ENCODE measurements at places on chromosomes 3 and 15.

DNA sequence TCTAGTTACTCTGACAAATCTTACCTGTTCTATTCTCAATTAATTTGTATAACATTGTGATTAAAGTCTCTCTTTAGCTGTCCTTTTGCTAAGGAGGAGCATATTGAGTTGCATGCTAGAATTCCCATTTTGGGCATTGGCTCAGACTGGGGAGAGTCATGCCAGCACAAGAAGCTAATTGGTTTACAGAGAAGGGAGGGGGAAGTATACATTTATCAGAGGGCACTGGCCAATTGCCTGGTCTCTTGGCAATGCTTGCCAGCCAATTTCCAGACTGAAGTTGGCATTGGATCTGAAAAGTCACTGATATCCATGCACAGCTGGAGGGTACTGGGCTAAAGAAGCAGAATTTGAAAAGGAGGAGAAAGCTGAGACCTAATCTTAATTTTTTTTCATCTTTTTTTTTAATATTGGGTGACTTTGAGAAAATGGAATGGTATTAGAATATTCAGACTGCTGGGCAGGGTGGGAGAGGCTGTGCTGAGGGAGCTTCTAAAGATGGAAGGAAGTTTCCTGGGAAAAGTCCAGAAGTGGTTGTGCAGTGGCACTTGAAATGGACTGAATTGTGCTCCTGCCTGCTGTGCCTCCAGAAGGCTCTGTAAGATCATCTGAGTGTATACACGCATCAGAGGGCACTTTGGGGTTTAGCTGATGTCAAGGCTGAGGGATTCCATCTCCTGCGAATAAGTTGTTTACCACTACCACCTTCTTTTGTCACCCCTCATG is 365.2 kb upstream of the DPH6 start:
- DNase-seq = no peak

- DNase-seq = no peak
Observed at GRCh38 chr3:112675943-112676535, 35.1 kb upstream of the CCDC80 start.

GRCh38 chr3:51276046-51276445 is 109.0 kb upstream of the MANF start:
- DNase-seq = no peak

DNA sequence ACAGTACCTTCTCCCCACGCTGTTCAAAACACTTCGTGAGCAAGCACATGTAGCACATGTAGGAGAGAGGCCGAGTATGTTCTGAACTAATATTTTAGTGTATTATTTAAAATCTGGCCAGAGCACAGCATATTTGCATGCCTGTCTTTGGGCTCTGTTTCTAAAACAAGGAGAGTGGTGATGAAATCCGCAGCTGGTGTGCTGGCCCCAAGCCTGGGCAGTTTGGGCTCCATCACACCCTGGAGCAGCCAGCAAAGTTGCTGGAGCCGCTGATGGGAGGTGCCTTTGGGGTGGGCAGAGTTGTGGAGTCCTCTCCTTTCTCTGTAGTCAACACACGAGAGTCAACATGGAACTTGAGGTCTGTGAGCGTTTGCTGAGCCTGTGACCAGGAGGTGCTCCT is 116.6 kb downstream of the SLCO3A1 start:
- DNase-seq = no peak

DNA sequence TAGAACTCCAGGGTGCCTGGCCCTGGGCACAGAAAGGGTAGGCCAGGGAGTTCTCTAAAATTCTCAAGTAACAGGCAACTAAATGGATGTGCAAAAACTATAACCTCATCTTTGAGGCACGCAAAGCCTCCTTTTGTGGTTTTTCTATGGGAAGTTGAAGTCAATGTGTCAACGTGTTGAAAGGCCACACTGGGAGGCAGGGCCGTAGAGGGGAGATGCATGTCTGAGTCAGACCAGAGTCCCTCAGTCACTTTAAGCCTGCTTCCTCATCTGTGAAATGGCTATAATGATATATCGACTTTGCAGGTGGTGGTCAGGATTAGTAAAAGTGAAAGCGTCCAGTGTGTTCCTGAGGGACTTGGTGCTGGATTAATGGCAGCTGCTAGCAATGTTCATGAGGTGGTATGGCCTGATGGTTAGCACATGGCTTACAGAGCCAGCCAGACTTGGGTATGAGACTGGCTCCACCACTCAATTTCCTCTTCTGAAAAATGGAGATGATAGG is 17.0 kb downstream of the TGM5 start:
- DNase-seq = no peak

- DNase-seq = no peak
Observed at GRCh38 chr15:99507504-99508310, 58.1 kb upstream of the MEF2A start.

- DNase-seq = peak; percentile 6
Observed at GRCh38 chr3:11392014-11392859, 120.0 kb downstream of the ATG7 start.

GRCh38 chr3:118526758-118527513 is 507.7 kb downstream of the IGSF11 start:
- DNase-seq = no peak

- no peak for DNase-seq
Observed at GRCh38 chr3:128427175-128427857, 39.4 kb downstream of the DNAJB8 start.

- DNase-seq = no peak
Observed at GRCh38 chr3:29438580-29438979, 157.7 kb downstream of the RBMS3 start.

- peak; percentile 79 for DNase-seq
Observed at GRCh38 chr3:106877627-106878026, 499.6 kb upstream of the CCDC54 start.

GRCh38 chr3:65955792-65956477 is 82.8 kb downstream of the MAGI1 start:
- no peak for DNase-seq

DNA sequence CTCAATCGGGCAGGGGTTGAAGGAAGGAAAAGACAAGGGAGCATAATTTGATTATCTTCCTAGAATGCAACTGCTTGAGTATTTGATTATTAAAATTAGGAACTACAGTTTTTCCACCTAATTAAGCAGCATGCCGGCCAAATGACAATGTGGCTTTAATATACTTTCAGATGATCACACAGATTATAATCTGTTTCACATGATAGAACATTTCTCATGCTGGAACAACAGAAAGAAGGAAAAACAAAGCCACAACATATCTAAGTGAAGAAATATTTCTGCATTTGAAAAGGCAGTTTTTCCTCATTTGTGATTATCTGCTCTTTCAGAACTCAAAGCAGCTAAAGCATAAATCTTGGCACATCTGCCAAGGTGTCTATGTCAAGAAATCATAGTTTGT is 82.7 kb downstream of the STRIT1 start:
- DNase-seq = no peak

GRCh38 chr15:43128980-43129335 is 4.4 kb upstream of the TMEM62 start:
- DNase-seq = no peak

- peak; percentile 44 for DNase-seq
Observed at GRCh38 chr3:155744626-155745324, at the start of gene PLCH1. TSS of gene PLCH1 (minus strand) at chr3:155745071. CDS start at chr3:155704224, 40,847 bp downstream.

- no peak for DNase-seq
Observed at GRCh38 chr3:193680220-193680619, 87.2 kb downstream of the OPA1 start.

GRCh38 chr3:99901200-99901926 is 83.7 kb downstream of the CMSS1 start:
- DNase-seq = no peak

GRCh38 chr15:78734451-78735064 is 76.7 kb downstream of the ADAMTS7 start:
- no peak for DNase-seq

DNA sequence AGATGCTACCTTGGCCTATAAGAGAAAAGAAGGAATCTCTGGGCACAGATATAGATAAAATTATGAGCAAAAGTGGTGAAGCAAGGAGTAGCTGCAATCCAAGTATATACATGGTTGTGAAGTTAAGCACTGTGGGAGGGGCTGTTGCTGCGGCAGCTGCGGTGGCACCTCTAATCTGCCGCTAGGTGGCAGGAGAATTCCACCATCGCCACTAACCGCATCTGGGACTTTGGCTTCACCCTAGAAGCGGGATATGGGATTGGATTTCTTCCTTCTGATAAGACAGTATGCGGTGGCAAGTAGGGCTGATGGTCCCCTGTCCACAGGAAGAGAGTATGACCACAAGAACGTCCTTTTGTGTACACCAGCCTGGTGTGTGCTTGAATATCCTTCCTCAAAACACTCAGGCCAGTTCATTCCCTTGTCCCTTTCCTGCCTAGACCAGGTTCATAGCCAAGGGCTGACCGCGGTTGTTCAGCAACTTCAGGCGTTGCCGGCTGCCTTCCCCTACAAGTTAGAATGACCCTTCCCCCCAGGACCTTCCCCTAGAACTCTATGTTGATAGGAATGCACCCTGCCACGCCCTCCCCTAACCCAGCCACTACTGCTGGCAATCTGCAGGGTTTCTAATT is 5.1 kb downstream of the MAGEL2 start:
- DNase-seq = peak; percentile 41

DNA sequence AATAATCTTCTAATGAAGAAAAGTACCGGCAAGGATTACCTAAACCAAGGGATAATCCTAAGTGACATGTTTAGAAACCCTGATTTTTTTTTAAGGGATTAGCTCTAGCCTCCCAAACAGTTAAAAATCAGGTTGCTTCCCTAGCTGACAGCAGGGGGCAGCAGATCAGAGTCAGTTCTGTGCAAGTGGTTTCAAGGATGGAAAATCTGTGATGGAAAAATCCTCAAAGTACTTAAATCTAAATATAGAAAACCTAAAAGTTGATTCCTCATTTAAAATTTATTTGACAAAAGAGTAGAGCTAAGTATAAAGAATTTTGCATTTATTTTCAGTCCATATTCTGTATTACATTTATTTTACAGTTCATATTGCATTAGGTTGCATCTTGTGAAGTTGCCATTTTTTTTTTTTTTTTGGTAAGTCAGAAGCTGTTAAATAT is 107.6 kb downstream of the PEX5L start:
- DNase-seq = peak; percentile 76

DNA sequence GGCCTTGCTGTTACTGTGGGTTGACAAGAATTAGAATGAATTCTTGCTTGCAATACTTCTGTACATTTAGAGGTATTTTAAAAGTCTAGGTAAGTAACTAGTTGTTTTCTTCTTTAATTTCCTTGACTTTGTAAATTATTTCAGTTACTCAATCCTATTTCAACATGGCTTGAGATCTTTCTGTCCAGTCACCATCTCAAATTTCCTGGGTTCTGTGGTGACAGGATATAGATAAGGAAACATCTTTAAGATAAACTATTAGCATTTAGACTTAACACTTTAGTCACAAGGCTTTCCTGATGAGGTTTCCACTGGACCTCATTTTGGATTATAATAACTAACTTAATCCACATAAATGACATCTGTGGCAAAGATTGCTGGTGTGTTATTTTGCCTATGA is 195.9 kb upstream of the DPH6 start:
- DNase-seq = no peak

DNA sequence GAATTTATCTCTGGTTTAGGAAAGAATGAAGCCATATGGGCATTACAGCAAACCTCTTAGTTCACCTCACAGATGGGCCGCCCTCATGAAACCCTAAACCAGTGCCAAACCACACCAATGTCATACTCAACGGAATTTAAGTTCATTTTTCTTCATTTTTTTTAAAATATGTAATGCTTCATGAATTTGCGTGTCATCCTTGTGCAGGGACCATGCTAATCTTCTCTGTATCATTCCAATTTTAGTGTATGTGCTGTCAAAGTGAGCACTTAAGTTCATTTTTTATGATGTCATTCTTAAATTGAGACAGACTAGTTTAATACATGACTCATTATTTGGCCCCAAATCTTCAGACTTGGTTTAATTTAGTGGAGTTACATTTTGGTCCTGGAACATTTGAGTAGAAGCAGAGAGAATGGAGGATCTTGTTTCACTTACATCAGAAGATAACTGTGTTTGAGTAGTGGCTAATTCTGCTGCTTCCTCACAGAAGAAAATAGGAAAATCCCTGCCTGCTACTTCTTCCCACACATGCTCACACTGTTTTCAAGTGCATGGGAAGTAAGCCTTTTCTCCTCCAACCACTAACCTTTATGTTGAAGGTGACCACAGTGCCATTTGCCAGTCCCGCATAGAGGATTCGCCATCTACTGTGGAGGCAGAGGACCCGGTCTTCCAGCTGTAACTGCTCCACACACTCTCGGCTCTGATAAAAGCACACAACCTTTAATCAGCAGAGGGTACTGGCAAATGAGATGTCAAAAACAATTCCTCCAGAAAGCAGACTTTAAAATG is 63.3 kb downstream of the ZNF106 start:
- DNase-seq = no peak

GRCh38 chr15:53670701-53671100 is 88.8 kb downstream of the WDR72 start:
- no peak for DNase-seq

- DNase-seq = no peak
Observed at GRCh38 chr3:195195321-195196209, 75.4 kb downstream of the XXYLT1 start.

DNA sequence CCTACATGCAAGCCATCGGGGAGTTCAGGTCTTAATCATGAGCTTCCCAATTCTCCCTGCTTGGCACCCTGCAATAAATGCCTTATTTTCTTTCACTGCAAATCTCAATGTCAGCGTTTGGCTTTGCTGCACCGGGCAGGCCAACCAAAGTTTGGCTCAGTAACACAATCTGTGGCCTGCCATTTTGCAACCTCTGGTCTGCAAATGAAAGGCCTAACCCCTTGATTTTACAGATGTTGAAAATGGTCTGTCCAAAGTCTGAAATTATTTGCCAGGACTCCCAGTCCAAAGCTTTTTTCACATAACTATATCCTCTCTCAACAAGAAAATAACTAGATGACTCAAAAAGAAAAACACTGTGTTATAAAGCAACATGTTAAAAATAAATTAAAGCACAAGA is 34.0 kb upstream of the LEKR1 start:
- no peak for DNase-seq

DNA sequence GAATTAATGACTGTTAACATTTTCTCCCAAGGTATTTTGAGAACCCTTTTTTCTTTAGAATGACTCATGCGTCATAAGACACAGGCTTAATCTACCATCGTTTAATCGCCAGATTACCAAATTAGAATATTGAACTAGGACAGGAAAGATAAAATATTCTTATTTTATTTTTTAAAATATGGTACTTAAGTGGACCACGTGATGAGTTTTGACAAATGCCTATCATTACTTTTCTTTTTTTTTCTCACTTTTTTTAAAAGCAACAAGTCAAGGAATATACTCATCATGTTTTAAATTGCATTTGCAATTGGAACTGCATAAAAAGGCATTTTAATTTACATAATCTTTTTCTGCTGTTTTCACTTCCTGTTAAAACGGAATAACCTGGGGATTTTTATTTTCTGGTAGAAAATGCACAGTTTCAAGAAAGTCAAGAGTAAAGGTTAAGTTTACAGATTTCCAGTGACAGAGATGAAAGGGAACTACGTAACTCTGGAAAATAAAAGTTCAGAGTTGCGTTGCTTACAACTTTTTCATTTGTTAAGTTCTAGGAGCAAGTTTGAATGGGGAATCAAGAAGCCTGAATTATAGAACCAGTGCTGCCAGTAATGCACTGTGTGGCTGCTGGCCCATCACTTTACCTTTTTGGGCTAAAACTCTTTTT is 23.6 kb downstream of the SIAH2 start:
- no peak for DNase-seq
